Astrocyte of the hippocampus (primary cell): ENCODE measurements at places on chromosomes 4 and X.
A peak's percentile ranks its signal among the peaks of the same experiment; 100 is the strongest.

- DNase-seq, result no peak
Observed at GRCh38 chr4:19314116-19314515, 937.6 kb upstream of the SLIT2 start.

DNA sequence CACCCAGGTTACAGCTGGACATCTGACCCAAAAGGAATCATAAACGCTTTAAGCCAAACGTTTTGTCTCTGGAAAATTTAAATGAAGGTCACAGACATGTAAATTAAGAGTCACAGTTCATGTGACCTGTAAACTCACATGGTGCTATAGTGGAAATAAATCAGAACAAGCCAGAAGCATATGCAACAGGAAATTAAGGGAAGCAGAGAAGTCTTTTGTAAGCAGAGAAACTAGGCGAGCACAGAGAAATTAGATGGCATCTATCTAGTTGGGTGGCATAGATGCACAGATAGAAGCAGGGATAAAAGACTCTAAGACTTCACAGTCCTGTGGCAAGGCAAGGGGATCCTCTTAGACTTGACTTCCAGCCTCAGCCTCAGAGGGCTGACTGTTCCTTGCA, 264.8 kb downstream of the GASK1B start:
- DNase-seq, result no peak

DNA sequence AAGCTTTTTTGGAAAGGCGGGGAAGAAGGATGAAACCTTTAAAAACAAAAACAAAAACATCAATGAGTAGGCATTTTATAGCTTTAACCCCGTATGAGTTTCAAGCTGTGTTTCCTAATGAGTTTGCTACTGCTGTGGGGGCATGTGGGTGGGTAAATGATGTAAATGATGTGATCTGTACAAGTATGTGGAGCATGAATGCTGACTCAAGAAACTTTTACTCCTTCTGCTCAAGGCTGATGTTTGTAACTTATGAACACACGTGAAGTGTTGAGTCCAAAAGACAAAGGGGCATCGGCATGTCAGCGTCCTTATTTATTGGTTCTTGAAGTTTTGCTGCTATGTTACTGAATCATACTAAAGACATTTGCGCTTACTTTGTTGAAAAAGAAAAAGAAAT, 76.9 kb downstream of the CLCN4 start:
- no peak for DNase-seq

DNA sequence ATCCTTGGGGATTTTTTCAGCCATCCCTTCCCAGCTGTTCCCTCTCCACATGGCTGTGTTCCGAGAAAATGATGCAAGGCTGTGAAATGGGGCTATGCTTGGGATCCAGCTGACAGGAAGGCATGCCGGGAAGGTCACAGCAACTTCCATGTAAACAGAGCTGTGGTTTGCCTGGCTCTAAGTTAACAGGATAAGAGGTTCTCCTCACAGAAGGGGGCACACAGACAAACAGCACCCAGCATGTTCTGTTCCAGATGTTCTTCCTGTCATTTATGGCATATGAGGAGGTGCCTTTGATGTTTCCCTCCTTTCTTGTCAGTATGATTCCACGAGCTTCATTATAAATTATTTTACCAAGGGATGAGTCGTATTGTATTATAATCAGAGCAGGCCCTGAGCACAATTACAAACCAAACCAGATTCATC, 220.7 kb downstream of the ANTXR2 start:
- no peak for DNase-seq

GRCh38 chr4:188154668-188155405, 15.6 kb downstream of the TRIML1 start:
- no peak for DNase-seq

DNA sequence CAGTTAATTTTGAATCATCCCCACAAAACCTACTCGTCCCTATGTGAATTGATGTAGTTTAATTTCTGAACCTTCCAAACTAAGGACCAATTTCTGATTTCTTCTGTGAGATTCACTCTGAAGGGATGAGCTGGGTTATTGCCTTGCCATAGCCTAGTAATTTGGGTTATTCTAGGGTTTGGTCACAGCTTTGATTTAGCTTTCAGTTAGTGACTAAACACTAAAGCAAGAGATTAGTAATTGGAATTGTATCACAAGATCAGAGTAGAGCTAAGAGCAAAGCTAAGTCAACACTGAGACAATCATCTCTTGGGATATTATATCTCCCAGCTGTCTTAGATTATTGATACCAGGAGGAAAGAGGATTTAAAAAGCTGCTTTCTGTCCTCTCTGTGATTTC, 588.0 kb downstream of the CCSER1 start:
- DNase-seq, result no peak

DNA sequence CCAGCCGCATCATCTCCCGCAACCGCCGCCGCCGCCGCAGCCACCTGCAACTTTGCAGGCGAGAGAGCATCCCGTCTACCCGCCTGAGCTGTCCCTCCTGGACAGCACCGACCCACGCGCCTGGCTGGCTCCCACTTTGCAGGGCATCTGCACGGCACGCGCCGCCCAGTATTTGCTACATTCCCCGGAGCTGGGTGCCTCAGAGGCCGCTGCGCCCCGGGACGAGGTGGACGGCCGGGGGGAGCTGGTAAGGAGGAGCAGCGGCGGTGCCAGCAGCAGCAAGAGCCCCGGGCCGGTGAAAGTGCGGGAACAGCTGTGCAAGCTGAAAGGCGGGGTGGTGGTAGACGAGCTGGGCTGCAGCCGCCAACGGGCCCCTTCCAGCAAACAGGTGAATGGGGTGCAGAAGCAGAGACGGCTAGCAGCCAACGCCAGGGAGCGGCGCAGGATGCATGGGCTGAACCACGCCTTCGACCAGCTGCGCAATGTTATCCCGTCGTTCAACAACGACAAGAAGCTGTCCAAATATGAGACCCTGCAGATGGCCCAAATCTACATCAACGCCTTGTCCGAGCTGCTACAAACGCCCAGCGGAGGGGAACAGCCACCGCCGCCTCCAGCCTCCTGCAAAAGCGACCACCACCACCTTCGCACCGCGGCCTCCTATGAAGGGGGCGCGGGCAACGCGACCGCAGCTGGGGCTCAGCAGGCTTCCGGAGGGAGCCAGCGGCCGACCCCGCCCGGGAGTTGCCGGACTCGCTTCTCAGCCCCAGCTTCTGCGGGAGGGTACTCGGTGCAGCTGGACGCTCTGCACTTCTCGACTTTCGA, 654 bp downstream of the ATOH1 start:
- DNase-seq, result peak; percentile 31

- DNase-seq, result no peak
Observed at GRCh38 chr4:140426610-140427105, 790 bp downstream of the CLGN start.

GRCh38 chr4:188767496-188767895, 628.3 kb downstream of the TRIML1 start:
- DNase-seq, result no peak

GRCh38 chr4:105060628-105061027, 86.0 kb upstream of the TET2 start:
- peak; percentile 64 for DNase-seq
